ENCODE measurements at places on chromosomes 4 and X.

DNA sequence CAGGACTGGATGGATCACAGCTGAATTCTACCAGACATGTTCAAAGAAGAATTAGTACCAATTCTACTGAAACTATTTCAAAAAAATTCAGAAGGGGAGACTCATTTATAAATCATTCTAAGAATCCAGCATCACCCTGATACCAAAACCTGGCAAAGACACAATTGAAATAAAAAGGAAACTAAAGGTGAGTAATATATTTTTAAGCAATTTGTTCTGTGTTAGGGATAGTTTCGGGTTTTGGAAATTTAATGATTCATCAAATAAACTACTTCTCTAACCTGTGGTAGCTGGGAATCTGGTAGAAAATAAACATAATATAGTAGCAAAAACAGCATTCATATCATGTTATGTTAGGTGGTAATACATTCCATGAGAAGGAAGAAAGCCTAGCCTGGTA, 662.2 kb upstream of the BOD1L1 start:
- no peak for DNase-seq

GRCh38 chr4:104728380-104729122, 233.9 kb upstream of the CXXC4 start:
- no peak for DNase-seq

DNA sequence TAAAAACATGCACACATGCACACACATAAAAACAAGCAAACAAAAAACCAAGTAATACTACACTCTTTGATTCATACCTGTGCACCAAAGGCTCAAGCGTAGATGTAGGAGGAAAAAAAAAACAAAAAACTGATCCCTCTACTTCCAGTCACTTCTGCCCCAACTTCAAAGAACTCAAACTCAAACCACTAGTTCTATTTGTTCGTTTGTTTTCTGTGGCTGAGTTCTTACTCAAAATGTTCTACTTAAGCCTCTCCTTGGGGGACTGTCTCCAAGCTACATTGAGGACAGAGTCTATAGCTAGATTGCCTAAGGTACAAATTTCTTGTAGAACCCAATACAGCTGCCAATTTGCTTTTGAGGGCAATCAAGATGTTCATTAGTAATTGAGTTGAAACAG, 171.0 kb upstream of the ATOH1 start:
- no peak for DNase-seq

DNA sequence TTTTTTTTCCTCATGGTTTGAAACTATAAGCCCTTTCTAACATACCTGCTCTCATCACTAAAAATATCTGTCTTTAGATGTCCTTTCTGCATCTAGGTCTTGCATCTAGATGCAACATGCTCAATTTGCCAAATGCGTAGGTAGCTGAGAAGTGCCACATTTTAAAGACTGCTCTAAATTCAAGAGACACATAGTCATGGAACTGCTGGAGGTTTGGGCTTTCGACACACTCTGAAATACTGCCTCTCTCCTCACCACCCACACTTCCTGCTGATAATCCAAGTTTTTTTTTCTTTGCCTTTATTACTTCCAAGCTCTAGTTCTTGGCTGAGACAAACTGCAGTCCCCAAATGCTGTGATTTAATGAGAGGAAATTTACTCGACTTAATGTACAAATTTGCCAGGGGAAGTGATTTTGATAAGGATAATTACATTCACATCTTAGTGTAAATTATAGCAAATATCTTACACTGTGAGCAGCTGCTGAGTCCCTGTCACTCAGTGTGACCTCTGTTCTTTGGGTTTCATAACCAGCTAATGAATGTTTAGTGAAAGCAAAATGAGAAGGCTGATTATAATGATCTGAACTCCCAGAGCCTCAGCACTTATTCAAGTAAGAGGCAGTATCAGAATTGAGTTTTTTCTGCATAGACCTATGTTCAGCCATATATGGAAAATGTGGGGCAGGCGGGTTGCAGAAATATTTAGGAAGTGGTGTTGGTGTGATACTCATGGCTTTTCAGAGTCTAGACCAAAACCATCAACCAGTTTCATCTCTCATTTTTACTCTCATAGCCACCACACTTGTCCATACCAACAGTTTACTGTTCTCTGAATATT, 31.3 kb downstream of the DRD5 start:
- no peak for DNase-seq

DNA sequence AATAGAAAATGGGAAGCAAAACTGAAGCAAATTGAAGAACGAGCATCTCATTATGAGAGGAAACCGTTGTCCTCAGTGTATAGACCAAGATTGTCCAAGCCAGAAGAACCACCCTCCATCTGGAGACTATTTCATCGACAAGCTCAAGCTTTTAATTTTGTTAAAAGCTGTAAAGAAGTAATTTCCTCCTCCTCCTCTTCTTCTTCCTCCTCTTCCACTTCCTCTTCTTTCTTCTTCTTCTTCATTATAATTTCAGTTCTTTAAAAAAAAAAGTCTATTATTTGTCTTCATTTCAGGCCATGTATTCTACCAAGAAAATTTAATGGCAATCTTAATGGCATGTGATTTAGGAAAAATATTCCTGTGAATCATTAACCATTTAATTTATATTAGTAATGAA, 7.6 kb downstream of the PRIMPOL start:
- DNase-seq, result no peak

GRCh38 chr4:118410138-118410537, 57.3 kb upstream of the PRSS12 start:
- DNase-seq, result no peak

DNA sequence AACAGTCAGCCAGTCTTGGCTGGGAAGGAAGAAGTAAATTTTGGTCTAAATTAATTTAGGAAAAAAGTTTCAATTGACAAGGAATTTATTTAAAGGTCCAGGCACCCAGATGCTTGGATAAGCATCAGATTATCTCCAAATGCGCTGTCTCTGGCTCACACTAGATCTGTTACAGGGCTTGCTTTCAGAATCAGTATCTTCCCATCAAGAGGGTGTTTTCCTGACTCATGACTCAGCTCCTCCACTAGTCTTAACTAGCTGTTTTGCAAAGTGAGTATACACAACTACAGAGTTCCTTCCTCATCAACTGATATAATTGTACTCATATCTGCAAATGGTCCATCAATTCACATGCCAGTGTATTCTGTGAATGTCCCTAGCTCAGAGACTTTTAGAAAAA, 482.1 kb upstream of the CPEB2 start:
- DNase-seq, result no peak

- no peak for DNase-seq
Observed at GRCh38 chr4:120853161-120853935, 69.2 kb downstream of the PRDM5 start.

DNA sequence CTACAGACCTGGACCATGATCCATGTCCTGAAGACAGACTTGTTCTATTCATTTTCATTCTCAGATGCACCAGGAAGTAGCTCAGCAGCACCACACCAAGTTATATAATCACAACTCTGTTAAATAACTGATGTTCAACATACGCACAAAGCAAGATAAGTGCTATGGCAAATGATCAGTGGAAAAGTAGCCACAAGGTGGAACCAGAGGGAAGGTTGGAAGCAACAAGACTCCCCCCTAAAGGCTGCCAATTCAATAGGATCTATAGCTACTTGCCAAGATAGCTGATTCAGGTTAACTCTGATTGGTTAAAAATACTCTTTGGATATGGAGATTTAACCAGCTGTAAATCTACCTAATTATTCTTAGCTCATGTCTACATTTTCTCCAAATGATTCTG, 23.7 kb upstream of the FAM47B start:
- DNase-seq, result no peak

- DNase-seq, result no peak
Observed at GRCh38 chrX:68699960-68700746, 52.7 kb downstream of the STARD8 start.

DNA sequence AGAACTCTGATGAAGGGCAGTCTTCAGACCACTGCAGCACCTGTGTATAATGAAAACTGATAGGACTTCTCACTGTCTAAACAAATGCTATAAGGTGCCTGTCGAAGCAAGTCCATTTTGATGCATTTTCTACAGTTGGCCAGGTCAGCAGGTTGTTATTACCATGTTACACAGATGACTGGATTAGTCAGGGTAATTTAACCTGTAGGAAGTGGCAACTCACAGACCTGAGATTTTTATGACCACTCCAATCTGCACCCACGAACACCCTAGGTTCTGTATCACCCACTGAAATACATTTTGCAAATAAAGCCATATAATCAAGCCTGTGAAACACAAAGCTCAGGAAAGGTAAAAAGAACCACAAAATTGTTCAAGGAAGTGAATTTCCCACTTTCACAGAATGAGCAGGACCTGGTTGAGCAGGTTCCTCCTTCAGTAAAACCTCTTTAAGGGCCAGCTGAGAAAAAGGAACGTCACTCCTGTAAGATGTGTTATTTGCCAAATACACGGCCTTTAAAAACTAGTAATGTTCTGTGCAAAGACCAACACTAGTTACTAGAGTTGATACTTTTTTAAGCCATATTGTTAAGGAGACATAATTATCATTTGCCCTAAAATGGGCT, 12.7 kb downstream of the MAML3 start:
- peak; percentile 59 for DNase-seq

- no peak for DNase-seq
Observed at GRCh38 chrX:118802857-118803256, 20.8 kb upstream of the ZCCHC12 start.

GRCh38 chr4:138671106-138671505, 344.5 kb upstream of the NOCT start:
- no peak for DNase-seq

GRCh38 chr4:152176627-152177214, 359.2 kb downstream of the FBXW7 start:
- no peak for DNase-seq

- no peak for DNase-seq
Observed at GRCh38 chrX:152399395-152399794, 51.7 kb downstream of the GABRA3 start.

DNA sequence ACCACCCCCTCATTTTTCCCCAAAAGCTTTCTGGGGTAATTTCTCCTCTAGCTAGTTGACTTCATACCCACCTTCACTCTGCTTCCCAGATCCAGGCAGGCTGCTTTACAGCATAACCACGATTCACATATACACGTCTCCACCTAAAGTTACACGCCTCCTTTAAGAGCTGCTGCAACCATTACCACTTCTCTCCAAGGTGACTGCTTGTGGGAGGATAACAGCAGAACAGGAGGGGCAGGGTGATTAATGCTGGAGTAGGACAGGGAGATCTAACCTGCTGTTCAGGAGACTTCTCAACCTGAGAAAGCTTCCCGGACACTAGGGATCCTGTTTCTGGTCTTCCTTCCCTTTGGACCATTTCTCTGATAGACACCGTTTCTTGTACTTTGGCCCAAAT, 77.4 kb downstream of the MGST2 start:
- no peak for DNase-seq

DNA sequence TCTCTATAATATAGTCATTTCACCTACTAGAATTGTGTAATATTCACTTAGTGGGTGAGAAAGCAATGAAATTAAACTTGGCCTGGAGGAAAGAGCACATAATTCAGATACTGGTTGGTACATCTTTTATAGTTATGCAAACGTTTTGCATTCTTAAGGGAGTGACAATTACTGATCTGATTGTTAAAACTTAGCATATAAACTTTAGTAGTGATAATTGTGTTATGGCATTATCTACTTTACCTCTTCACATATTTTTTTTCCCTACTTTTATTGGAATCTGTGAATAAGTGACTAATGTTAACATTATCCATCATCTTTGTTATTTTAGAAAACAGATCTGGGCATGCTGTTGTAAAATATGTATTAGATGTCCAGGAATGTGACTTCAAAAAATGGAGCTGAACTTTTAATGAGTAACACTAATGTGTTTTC, 217.4 kb upstream of the GIMD1 start:
- no peak for DNase-seq

- no peak for DNase-seq
Observed at GRCh38 chr4:75087865-75088264, 154.9 kb downstream of the PARM1 start.

GRCh38 chr4:24856586-24856985, 56.3 kb downstream of the CCDC149 start:
- no peak for DNase-seq

GRCh38 chr4:159444678-159445077, 341.8 kb downstream of the RAPGEF2 start:
- DNase-seq, result no peak

GRCh38 chr4:14816623-14817261, 185.5 kb upstream of the CPEB2 start:
- no peak for DNase-seq

- DNase-seq, result no peak
Observed at GRCh38 chrX:148722966-148723365, 222.5 kb downstream of the AFF2 start.

- DNase-seq, result no peak
Observed at GRCh38 chr4:150160473-150160872, 82.2 kb downstream of the DCLK2 start.

- DNase-seq, result no peak
Observed at GRCh38 chr4:181213551-181213950, 1029.7 kb upstream of the TENM3 start.

- DNase-seq, result no peak
Observed at GRCh38 chr4:151322570-151322969, 2.8 kb downstream of the SH3D19 start.

- no peak for DNase-seq
Observed at GRCh38 chr4:81512757-81513501, 41.2 kb upstream of the RASGEF1B start.

DNA sequence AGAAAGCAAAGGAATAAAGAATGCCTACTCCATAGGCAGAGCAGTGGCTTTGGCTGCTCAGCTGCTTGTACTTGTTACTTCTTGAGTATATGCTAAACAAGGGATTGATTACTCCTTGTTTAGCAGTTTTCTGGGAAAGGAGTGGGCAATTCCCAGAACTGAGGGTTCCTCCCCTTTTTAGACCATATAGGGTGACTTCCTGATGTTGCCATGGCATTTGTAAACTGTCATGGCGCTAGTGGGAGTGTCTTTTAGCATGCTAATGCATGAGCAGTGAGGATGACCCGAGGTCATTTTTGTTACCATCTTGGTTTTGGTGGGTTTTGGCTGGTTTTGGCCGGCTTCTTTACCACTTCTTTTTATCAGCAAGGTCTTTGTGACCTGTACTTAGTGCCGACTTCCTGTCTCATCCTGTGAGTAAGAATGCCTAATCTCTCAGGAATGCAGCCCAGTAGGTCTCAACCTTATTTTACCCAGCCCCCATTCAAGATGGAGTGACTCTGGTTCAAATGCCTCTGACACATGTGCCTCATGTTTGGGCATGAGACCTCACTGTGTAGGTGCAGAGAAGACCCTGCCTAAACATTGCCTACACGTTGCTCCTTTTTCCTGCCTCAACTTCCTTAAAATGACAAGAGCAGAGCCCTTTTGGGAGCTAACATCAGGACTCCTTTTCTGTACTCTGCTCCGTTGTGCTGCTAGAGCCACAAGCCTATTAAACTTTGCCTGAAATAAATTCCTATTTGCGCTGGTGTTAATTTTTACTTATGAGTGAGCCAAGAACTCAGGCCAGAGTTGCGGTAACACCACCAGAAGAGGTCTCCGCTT, 21.0 kb upstream of the UBA6 start:
- DNase-seq, result no peak

GRCh38 chr4:4519297-4519894, 22.5 kb downstream of the STX18 start:
- DNase-seq, result no peak

Data from NCI-H2081 treated with DMSO at 0.1 percent for 48 hours (cell line).